ENCODE measurements at places on chromosomes 11 and 22.

- no peak for DNase-seq
These were observed 134.6 kb upstream of the RCN1 start for GRCh38 chr11:31956310-31956709.

- DNase-seq: no peak
These were observed 33.0 kb downstream of the MMP20 start for GRCh38 chr11:102592131-102592530.

DNA sequence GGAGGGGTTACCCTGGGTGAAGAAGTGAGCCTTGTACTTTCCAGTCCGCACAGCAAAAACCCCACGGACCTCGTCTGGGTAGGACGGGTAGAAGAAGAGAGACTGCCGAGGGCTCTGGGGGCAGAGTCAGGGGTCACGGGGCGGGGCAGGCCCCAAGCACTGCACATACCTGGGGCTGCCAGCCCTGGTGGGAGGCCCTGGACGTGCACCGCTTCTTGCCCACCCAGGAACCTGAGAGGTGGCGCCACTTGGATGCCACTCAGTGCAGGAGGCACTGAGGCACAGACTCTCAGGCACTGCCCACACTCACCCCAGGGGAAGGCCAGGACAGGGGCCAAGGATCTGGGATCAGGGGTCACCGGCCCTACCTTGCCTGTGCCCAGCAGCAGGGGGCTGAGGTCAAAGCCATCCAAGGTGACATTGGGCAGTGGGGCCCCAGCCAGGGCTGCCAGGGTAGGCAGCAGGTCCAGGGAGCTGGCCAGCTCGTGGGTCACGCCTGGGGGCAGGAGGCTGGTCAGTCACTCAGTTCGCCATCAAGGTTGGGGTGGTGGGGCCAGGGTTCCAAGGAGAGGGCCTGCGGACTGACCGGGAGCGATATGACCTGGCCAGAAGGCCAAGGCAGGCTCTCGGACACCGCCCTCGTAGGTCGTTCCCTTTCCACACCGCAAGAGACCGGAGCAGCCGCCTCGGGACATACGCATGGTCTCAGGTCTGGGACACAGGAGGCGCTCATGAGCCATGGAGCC, 2.2 kb downstream of the ARSA start:
- DNase-seq: no peak

DNA sequence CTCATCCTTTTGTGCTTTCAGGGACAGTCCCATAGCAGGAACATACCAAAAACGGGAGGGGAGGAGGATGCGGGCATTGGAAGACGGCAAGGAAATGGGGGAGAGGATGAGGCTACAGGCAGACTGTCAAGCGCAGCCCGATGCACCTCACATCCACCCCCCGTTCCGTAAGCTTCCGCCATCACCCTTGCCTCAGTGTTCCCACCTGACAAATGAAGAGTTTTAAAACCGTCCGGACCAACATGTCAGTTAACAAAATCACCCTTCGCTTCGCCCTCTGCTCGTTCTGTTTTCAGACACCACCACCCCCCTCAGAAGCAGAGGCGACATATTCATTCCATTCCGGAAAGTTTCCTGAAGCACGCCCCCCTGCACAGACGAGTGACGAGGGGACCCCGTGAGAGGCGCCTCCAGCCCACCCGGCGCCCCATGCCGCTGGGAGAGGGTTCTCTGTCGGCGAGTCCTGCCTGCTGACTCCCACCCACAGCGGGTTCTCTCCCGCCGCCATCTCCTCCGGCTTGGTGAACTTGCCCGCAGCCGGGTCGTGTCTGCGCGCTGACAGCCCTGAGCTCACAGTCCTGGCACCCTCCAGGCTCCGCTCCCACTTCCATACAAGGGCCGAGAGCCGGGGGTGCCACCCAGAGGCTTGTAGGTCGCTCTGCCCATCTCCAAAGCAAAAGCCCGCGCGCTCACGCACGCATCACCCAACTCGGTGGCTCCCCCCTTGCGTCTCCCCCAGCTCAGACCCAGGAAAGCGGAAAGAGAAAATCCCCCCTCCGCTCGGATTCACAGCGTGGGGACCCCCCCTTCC, 1.5 kb downstream of the IGSF9B start:
- DNase-seq: peak; percentile 74

DNA sequence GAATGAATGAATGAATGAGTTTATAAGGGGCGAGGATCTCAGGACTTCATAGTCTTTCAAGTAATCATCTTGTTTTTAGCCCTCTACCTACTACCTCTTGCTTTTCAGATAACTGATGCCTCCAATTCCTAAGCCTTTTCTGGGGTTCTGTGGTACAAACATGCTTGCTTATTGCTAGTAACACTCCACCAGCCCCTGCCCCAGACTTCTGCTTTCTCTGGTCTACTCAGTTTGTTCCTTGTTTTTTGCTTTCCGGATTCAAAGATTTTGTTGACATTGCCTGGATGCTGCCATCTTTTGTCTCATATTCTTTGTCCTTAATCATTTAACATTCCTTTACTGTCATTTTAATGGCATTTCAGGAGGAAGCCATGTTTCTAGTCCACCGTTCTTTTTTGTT, 8.9 kb upstream of the TMEM9B start:
- no peak for DNase-seq

GRCh38 chr11:106420048-106420665, 342.7 kb downstream of the AASDHPPT start:
- no peak for DNase-seq

GRCh38 chr11:113082341-113082955, 121.2 kb downstream of the NCAM1 start:
- DNase-seq: no peak

GRCh38 chr22:44289414-44290171, 23.2 kb downstream of the SHISAL1 start:
- no peak for DNase-seq

DNA sequence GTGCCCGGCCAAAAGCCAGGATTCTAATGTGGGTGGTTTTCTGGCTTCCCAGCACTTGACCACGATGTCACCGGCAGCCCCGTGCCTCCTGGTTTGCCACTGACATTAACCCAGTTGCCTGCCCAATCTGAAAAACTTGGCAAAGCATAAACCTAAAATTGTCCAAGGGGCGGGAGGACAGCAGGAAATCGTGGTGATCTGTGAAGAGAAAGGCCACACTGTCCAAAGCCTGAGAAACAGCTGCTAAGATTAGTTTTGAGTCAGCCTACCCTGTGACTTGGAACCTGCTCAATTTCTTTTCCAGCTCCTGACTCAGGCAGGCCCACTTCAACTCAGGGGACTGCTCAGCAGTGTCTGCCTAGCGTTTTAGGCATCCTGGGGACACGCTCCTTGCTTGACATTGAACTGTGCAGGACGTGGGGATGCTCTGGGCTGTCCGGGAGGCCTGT, 8.2 kb upstream of the F2 start:
- no peak for DNase-seq

GRCh38 chr11:111361052-111361801, 17.8 kb downstream of the POU2AF1 start:
- DNase-seq: no peak

DNA sequence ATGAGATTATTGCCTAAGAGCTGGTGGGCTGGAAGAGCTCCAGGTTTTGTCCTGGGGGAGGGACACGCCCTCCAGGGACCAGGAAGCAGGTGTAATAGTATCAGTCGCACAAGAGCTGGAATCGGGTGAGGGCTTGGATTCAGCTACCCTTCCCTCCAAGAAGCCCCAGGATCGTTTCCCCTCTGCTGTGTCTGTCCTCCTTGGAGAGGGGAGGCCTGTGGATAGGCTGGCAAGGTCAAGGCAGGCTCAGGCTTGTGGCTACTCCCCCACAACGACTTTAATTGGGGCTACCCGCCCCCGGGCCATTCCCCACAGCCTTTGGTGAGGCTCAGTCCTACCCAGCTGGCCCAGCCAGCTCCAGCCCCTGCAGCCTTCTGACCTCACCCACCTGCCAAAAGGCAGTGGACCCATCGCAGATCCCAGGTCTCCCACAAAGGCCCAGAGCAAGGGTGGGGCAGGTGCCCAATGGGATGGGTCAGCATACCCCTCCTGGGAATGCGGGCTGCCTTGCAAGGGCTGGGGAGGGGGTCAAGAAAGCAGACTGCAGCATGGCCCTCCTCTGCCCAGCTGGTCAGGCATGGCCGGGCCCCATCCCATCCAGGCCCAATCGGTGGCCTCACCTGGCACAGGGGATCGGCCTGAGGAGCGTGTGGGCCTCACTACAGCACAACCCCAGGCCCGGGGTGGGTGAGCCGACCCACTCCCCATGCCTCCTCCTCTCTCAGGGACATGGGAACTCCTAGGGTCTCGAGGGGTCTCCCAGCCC, 1.0 kb downstream of the CTSD start:
- DNase-seq: no peak

GRCh38 chr11:30423279-30423648, 100.4 kb downstream of the ARL14EP start:
- DNase-seq: no peak

DNA sequence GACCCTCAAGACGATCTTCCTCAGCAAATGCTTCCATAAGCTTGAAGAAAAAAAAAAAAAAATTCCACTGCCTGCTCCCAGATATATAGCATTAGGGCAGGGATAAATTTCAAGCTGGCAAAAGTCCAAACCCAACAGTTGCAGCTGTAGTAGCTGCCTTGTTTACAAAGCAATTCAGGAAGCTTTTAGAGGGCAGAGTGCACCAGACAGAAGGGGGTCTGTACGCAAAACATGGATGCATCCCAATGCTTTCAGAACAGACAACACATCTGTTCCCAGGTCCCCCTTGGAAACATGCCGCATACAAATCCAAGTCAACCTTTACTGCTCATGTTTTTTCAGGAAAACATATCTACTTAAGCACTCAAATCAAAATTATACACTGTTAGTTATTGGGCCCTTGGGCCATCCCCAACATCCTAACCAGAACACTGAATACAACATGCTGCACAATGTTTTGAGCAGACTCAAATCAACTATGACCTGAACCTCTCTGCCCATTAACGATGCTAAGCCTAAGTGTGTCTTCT, 94.5 kb downstream of the CADM1 start:
- DNase-seq: no peak

DNA sequence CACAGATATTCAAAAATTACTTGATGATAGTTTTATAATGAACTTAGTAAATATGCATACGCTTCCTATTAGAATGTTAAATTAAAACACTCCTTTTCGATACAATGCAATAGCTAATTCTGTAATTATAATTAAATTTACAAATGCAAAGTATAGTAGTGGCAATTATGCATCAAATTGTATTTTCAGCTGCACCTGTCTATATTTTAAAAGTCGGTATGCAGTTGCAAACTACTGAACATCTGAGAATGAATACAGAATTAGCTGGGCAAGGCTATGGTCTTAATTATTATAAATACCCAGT, 110.4 kb upstream of the ARHGAP42 start:
- DNase-seq: no peak

DNA sequence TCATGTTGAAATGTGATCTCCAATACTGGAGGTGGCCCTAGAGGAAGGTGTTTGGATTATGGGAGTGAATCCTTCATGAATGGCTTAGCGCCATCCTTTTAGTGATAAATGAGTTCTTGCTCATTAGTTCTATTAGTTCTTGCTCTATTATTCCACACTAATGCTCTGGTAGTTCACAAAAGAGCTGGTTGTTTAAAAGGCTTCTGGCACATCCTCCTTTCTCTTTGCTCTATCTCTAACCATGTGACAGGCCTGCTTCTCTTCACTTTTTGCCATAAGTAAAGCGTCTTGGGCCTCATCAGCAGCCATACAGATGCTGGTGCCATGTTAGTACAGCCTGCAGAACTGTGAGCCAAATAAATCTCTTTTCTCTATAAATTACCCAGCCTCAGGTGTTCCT, 469.9 kb downstream of the GUCY1A2 start:
- no peak for DNase-seq

DNA sequence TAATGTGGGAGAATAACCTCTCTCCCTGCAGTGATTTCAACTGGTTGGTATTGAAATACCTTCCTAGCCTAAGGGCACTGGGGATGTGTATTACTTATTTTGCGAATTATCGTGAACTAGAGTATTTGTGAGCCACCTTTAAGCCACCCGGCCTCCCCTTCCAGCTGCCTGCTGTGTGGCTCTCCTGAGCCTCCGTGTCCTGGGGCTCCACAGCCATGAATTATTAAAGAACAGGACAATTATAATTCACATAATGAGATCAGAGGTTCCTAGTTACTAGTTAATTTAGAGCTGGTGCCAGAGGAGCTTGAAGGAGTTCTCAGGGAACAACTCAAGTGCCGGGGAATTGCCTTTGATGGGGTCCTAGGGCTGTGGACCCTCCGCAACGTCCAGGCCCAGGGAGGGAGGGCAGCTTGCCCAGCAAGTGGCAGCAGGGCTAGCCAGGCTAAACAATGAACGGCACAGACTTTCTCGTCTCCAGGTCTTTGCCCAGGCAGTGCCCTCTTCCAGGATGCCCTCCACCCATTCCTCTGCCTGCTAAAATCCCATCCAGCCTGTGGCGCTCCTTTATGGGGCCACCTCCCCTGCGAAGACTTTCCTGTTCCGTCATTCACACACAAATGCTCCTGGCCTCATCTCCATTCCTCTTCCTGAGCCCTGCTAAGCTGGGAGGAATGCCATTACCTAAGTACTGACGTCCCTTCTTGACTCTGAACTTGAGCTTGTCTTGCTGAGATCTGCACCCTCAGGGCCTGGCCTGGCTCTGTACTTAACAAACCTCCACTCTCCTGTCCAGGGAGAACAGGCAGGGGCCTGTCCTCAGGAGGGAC, 91.5 kb downstream of the RTL6 start:
- DNase-seq: no peak

DNA sequence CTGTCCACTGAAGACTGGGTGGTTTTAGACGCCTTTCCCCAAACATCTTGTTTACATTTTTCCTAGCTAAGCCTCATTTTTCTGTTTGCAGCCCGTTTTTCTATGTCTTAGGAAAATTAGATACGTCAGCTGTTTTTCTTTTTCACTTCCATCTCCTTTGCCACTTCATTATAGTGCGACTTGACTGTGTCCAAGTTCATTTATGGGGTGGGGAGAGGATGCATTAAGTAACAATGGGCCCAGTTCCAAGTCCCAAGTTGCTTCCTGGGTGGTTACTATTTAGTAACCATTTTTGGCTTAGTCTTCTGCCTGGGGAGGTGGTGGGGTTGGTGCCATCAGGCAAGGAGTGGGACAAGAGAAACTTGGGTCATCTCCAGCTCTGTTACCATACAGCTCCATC, 83.0 kb downstream of the TRAF6 start:
- no peak for DNase-seq

DNA sequence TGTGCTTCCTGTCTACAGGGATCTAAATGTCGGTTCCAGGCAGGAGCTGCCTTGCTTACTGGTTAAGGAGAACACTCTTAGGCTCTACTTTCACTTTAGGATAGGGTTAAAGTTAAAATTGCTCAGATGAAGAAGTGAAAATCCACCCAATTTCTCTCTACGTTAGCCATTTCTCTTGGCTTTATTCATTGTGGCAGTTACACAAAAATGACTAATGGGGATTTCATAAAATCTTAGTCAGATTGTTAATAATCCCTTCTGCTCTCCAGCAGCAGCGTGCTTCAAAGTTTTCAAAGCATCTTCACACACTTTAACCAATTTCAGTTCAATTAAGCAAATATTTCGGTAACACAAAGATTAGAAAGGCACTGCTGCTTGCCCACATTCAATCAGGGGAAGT, 58.4 kb upstream of the RCN1 start:
- DNase-seq: no peak

DNA sequence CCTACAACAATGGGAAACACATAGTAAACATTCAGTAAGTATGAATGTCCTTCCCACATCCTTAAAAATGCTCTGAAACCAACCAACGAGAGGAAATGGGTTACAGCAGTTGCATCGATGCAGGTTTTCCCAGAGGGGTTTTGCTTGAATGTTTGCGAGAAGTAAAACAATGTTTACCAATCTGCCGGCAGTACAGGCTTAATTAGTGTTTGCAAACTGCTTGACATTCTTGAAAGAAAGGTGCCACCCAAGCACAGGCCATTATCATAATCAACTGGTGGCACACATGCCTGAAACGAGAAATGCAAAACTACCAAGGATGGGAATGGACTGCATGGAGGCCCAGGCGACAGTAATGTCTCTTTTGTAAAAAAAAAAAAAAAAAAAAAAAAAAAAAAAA, 27.1 kb upstream of the OPCML start:
- no peak for DNase-seq

Data from activated CD8-positive, alpha-beta memory T cell treated with anti-CD3 and anti-CD28 coated beads for 24 hours (primary cell).